ENCODE measurements at places on chromosomes 7 and 10. TPM values are rescaled to one million over a fixed set of nuclear protein-coding genes. Genes with fewer than 3 reads are reported as not detected.

Gene TBX20
- total RNA-seq, result 4.3 TPM

Gene TLX1
- total RNA-seq, result not detected

Gene GRID2IP
- not detected for total RNA-seq

Gene PKD1L1
- 0.07 TPM for total RNA-seq

Gene LEP
- total RNA-seq, result 0.17 TPM

Gene MNX1
- total RNA-seq, result not detected

Gene VIPR2
- total RNA-seq, result 0.07 TPM

Gene UCN3
- not detected for total RNA-seq

Gene WDFY4
- total RNA-seq, result not detected

Gene CRYGN
- total RNA-seq, result not detected

Gene SPDYE8
- not detected for total RNA-seq

Gene MRPL43
- 51.2 TPM for total RNA-seq

Gene TLL2
- 0.13 TPM for total RNA-seq

Gene FEZF1
- not detected for total RNA-seq

Gene SORBS1
- 1.6 TPM for total RNA-seq

Gene ZMIZ2
- total RNA-seq, result 24.3 TPM

Gene TM9SF3
- 145 TPM for total RNA-seq

Gene LIPK
- total RNA-seq, result not detected

Gene PDZD8
- total RNA-seq, result 23.7 TPM

Gene PTF1A
- not detected for total RNA-seq

Gene TUBAL3
- total RNA-seq, result not detected

Gene MMP21
- not detected for total RNA-seq

Gene MCM10
- 2.0 TPM for total RNA-seq

Gene ADRA2A
- total RNA-seq, result 2.0 TPM

Gene ZNF487
- 4.4 TPM for total RNA-seq
